ENCODE measurements at places on chromosomes 6 and 20.

DNA sequence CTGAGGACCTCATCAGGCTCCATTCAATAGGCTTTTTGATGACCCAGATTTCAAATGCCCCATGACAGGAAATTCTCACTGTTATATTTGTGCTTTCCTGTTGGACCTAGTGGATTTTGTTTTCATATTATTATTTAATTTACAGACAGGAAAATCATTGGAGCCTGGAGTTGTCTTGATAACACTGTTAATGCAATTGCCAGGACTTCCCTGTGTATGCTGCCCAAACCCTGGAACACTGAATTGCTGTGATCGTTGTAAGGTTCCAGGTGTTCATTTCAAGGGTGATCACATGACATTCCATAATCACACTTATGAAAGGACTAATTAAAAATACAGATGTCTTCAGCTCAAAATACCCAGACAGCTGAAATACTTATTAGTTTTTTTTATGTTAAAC, 783.2 kb downstream of the DHX35 start:
- no peak for DNase-seq

DNA sequence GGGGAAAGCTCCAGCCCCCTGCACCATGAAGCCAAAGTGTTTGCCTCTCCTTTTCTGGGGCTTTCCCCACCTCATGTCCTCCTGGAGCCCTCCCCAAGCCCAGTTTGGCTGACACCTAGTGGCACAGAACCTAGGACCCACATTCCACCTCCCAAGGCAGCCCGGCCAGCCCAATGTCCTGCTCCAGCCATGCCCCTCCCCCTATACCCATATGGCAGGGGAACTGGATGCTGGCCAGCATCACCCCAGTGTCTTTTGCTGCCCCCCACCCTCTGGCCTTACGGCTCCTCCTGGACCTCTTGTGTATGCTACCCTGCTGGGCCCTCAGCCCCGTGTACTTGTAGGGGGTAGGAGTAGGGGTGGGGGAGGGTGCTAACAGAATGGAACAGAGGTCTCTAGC, 170.1 kb downstream of the KIF6 start:
- no peak for DNase-seq

DNA sequence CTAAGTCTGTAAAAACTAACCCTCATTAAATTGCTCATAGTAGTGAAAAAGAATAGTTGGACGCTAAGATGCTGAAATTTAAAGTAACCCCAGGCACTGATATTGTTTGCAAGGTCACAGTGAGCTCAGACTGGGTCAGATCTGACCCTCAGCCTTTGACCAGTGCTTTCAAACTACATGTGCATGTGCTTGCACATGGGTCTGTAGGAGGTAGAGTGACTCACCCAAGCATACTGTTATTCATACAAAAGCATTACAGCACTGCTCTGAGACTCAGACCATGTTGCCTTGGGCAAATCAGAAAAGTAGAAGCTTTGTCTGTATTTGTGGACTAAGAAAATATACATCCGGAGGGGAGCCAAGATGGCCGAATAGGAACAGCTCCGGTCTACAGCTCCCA, 326.4 kb upstream of the MARCKS start:
- DNase-seq = no peak

- DNase-seq = no peak
Measured at GRCh38 chr6:130839379-130839778, 12.2 kb downstream of the SMLR1 start.

GRCh38 chr6:151652325-151652724, 155.2 kb upstream of the ESR1 start:
- DNase-seq = no peak

GRCh38 chr20:49990271-49990720, 7.5 kb downstream of the SNAI1 start:
- no peak for DNase-seq

- no peak for DNase-seq
Measured at GRCh38 chr20:24034820-24035219, 46.2 kb upstream of the GGTLC1 start.

- no peak for DNase-seq
Measured at GRCh38 chr6:44463728-44464450, 76.4 kb downstream of the CDC5L start.

DNA sequence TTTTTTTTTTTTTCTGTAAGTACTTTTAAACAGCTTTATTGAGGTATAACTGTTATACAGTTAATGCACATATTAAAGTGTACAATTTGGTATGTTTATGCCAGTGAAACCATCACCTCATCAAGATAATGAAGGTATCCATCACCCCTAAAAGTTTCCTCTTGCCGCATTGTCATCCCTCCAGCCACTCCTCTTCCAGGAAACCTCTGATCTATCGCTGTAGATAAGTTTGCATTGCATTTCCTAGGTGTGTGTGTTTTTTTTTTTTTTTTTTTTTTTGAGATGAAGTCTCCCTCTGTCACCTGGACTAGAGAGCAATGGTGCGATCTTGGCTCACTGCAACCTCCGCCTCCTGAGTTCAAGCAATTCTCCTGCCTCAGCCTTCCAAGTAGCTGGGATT, 3.1 kb downstream of the SLX4IP start:
- no peak for DNase-seq

GRCh38 chr20:36472637-36473090, 68.7 kb upstream of the MYL9 start:
- no peak for DNase-seq

GRCh38 chr6:125797886-125798444, 7.2 kb downstream of the NCOA7 start:
- DNase-seq = no peak

DNA sequence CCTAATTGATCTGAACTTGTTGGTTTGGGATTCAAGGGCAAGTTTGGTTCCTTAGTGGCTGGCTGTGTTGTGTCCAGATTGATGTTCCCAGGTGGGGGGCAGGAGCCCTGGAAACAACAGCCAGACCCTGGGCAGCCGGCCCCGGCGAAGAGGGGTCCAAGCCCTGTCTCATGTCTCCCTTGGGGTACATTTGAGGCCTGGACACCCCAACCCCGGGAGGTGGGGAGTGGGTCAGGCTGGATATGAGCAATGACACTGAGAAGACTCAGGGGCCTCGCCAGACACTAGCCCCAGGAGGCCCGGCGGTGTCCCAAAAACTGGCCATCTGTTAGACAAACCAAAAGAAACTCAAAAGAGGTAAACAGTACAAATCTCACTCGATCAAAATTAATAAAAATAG, 79.6 kb downstream of the YTHDF1 start:
- DNase-seq = no peak

DNA sequence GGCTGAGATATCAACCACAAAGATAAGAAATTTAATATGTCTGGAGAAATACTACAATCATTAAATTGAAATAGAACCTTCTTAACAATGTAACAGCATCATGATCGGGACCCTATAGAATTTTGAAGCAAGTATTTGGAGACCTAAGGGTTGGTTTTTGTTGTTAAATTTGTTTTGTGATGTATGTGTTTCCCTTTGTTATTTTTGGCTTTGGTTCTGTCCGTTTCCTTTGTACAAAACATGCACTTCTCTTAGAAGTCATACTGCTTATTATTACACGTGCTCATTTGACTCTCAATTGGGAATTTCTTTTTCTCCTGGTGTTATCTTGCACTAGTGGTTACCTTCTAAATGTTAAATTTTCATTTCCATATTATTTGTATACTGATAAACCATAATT, 4.0 kb upstream of the PLN start:
- DNase-seq = no peak

- no peak for DNase-seq
Measured at GRCh38 chr6:90805619-90806155, 218.8 kb upstream of the MAP3K7 start.

- DNase-seq = no peak
Measured at GRCh38 chr6:34147906-34148630, 2.2 kb upstream of the GRM4 start.

GRCh38 chr6:1313767-1314503, 2.0 kb downstream of the FOXQ1 start:
- no peak for DNase-seq
